NCI-H1694 (cell line): ENCODE measurements at places on chromosomes 7 and 10.

GRCh38 chr10:12846718-12847117, 154.8 kb downstream of the CCDC3 start:
- no peak for DNase-seq

GRCh38 chr10:103834436-103835095, 20.8 kb downstream of the SH3PXD2A start:
- no peak for DNase-seq

DNA sequence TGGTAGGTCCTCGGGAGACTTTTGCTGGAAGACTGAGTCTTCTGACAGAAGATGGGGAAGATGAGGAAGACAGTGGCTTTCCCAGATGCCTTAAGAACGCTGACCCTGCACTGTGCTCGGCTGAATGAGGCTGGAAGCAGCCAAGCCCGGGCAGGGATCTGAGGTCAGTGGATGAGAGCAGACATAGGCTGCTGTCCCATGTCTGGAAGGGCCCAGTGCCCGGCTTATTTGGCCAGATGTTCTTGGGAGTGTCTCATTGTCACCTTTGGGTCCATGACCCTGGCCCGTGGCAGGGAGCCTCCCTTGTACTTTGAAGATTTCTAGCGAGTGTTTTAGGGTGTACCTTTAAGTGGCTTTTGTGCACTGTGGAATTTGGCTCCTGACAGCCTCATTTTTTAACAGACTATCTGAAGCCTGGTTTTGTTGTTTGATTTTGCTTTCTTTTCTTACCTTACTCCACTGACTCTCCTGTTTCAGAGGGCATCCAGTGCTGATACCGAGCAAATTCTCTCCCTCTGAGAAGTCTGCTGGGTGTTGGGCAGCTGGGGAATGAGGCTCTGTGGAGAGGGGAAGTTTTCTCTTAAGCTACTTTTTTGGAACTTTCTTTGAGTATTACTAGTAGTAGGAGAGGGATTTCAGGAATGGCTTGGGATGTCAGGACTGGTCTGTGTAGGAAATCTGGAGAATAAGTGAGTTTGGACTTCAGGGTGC, 61.4 kb downstream of the CREB5 start:
- no peak for DNase-seq

GRCh38 chr10:96661632-96662031, 58.7 kb downstream of the PIK3AP1 start:
- no peak for DNase-seq

- no peak for DNase-seq
Observed at GRCh38 chr7:139582671-139583155, 59.2 kb downstream of the CLEC2L start.
